ENCODE measurements at places on chromosomes 7 and 10. TPM values are rescaled to one million over a fixed set of nuclear protein-coding genes. Genes with fewer than 3 reads are reported as not detected.

DNA sequence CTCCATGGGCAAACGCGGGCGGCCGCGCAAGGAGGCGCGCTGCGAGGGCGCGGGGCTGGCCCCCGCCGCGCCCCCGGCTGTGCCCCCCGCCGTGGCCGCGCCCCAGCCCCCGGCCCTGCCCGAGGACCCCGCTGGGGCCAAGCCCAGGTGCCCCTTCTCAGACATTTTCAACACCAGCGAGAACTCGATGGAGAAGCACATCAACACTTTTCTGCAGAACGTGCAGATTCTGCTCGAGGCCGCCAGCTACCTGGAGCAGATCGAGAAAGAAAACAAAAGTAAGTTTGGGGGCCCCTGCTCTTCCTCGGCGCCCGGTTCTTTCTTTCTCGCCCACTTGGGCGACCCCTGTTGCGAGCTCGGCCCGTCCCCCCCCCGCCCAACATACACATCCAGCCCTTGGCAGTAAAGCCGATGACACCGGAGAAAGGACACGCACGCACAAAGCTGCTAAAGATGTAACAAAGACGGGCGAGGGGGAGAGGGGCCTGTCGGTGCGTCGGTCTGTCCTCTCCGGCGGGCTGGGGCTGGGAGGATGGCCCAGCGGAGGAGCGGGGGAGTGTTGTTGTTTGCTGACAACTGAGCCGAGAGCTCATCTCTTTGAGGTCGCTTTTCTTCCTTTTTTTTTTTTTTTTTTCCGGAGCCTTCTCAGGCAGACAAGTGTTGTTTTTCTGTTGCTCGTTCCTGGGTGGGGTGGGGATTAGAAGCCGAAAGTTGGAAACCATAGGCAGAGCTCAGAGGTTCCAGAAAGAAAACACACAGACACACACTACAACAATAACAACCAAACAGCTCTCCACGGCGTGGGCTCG lies 604 bp downstream of the MXI1 start:
- H3K4me1 ChIP-seq = peaks cover 32% of the 10 kb centered on the region
- peak overlapping the region; percentile 92 for H3K27ac ChIP-seq
- peak overlapping the region; percentile 94 for H3K4me3 ChIP-seq

DNA sequence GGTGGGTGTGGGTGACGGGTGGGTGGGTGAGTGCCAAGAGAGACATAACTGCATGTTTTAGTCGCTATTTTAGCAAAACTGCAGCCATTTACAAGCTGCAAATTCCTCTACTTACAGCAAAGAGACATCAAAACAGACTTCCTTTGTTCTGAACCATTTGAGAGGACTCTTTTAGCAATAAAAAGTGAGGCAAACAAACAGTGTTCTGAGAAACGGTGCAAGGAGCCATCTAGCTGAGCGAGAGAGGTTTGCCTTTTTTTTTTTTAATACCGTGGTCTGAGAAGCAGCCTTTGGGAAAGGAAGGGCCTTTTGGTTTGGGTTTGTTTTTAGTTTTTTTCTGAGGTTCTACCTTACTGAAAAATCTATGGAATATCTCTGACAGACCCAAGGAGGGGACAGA lies 62.9 kb downstream of the SCRN1 start:
- no peaks in the 10 kb centered on the region for H3K27me3 ChIP-seq
- no peak for DNase-seq
- H3K4me3 ChIP-seq = no peak overlapping the region

GRCh38 chr10:65845916-65846315 lies 1079.9 kb upstream of the LRRTM3 start:
- peaks cover 1% of the 10 kb centered on the region for H3K36me3 ChIP-seq
- no peaks in the 10 kb centered on the region for H3K4me1 ChIP-seq
- DNase-seq = no peak
- H3K27ac ChIP-seq = no peak overlapping the region
- no peak overlapping the region for H3K4me3 ChIP-seq

- no peaks in the 10 kb centered on the region for H3K27me3 ChIP-seq
- H3K36me3 ChIP-seq = no peaks in the 10 kb centered on the region
- no peak for DNase-seq
- H3K27ac ChIP-seq = no peak overlapping the region
- H3K4me1 ChIP-seq = peaks cover 7% of the 10 kb centered on the region
- H3K4me3 ChIP-seq = no peak overlapping the region
These were observed 109.3 kb downstream of the DKK1 start for GRCh38 chr10:52423369-52423768.

DNA sequence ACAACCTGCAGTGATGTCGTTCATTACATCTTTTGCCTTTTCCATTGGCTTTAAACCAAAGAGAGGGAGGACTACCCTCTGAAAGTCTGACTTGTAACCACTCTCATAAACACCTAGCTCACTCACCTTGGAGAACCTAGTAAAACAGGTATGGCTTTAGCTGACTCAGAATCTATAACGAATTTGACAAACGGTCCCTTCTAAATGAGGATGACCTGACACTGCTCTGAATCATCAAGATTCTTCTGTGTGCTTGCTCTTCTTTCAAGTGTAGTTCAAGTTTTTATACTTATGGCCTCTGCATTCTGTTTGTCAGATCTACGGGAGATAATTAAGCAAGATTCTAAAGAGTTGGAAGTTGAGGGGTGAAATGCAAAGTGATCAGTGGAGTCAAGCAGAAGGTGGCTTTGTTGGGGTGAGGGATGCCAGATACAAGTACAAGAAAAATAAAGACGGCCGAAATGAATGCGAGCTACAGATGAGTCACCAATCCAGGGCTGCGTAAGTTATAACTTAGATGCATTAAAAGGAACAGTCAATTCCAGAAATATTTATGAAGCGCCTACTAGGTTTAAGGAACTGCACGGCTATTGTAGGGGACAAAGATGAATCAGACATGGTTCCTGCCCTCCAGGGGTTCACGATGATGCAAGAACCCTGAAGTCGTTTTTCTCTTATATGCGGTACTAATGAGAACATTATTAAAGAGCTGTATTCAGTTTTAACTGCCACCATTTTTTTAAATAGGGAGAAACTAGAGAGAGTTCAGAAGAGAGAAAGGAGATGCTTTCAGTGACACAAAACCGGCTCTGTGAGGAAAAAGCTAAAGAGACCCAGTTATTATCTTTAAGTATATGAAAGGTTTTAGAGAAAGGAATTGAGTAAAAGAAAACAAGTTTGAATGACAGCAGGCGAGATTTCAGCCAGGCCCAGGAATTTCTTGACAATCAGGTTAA lies 6.5 kb downstream of the HIPK2 start:
- H3K27me3 ChIP-seq = no peaks in the 10 kb centered on the region
- no peak for DNase-seq
- H3K4me1 ChIP-seq = peaks cover 93% of the 10 kb centered on the region
- H3K27ac ChIP-seq = peak overlapping the region; percentile 94
- peak overlapping the region; percentile 52 for H3K4me3 ChIP-seq

DNA sequence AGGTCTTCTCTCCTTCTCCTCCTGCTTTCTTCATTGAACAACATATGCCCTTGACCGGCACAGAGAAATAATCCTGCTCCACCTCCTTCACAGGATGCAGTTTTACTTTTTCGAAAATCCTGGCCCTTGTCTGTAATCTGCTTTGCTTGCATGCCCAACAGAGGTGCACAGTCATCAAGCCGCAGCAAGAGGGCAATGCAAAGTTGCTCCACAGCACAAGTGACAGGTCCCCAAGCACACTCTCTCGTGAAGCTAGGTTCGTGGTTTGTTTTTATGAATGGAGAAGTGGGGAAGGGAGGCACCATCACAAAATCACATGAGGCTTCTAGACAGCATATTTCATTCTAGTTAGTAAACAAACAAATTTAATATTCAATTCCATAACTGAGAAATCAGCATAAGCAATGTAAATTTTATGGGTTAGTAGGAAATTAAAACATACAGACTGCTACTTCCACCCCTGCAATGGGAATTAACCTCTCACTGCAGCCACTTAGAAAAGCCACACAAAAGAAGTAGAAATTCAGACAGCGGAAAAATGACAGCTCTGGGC lies 178.8 kb downstream of the TPK1 start:
- no peaks in the 10 kb centered on the region for H3K4me1 ChIP-seq
- no peaks in the 10 kb centered on the region for H3K36me3 ChIP-seq
- peaks cover 2% of the 10 kb centered on the region for H3K27me3 ChIP-seq
- no peak overlapping the region for H3K27ac ChIP-seq
- DNase-seq = no peak

- peaks cover 3% of the 10 kb centered on the region for H3K36me3 ChIP-seq
- H3K27ac ChIP-seq = no peak overlapping the region
- no peak overlapping the region for H3K4me3 ChIP-seq
- H3K27me3 ChIP-seq = peaks cover 10% of the 10 kb centered on the region
- H3K4me1 ChIP-seq = no peaks in the 10 kb centered on the region
- no peak for DNase-seq
These were observed 17.2 kb upstream of the FAM170B start for GRCh38 chr10:49151025-49151445.

DNA sequence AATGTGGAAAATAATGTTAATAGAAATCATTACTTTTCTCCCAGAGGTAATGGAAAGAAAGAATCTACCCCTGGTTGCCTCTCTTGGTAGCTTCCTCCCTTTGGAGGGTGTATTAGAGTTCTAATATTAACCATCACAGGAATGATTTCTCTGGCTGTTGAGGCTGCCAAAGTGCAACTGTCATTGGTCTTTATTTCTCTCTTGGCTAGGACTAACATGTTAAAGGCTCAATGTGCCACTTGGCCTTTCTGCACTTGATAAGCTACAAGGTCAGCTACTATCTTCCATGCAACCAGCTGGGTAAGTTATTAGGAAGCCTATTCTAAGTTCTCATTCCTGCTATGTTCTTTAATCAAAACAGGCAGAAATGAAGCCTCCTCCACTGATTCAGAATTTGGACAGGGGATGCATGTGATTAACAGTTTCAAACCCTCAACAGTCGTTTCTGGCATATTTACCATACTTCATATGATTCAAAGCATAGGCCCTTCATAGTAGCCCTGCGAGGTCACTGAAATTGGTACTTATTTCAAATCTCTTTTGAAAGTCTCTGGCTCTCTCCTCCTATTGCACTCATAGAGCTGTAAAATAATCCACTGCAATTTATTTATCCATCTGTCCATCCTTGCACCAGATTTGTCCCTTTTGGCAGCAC lies 645.0 kb downstream of the SORCS1 start:
- no peaks in the 10 kb centered on the region for H3K36me3 ChIP-seq
- peaks cover 4% of the 10 kb centered on the region for H3K27me3 ChIP-seq
- H3K27ac ChIP-seq = no peak overlapping the region

DNA sequence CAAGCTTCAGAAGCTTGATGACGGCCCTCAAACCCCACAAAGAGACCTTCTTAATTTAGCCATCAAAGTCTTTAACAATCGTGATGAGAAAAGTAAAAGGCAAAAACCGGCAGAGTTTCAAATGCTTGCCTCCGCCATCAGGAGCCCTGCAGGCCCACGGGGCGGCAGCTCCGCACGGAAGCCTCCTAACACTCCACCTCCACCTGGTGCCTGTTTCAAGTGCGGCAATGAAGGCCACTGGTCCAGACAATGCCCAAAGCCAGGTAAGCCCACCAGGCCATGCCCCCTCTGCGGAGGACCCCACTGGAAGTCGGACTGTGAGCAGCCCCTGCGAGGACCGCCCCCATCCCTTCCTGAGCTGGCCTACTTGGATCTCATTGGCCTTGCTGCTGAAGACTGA lies 43.6 kb downstream of the CBX3 start:
- no peaks in the 10 kb centered on the region for H3K27me3 ChIP-seq
- no peaks in the 10 kb centered on the region for H3K36me3 ChIP-seq
- H3K4me3 ChIP-seq = no peak overlapping the region
- H3K27ac ChIP-seq = no peak overlapping the region

GRCh38 chr7:12805518-12805928 lies 118.1 kb downstream of the ARL4A start:
- no peak overlapping the region for H3K4me3 ChIP-seq
- no peak for DNase-seq
- no peak overlapping the region for H3K27ac ChIP-seq

DNA sequence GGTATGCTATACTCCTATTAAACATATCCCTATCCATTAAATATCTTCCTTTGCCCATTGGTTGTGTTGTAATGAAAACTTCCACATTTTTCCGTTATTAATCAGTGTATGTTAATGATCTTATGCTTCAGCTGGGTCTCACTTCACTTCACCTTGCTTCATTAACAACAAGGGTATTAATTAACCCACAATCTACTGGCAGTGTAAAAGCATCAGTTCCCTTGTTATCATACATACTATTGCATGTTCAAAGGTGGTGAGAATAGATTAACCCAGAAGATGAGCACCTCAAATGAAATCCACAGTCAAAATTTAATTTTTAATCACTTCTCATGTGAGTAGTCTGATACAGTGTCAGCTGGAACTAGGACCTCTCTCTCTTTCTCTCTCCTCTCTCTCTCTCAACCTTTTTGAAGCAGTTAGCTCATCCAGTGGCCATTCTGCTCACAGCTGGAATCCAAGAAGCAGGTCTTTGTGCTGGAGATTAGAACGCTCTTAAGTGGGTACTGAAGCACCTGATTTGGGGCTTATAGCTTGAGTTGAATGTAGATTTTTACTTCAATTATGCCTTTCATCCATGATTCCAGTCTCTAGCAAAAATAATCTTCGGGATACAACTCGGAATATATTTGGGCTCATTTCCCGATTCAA lies 172.3 kb downstream of the RAPGEF5 start:
- H3K4me1 ChIP-seq = no peaks in the 10 kb centered on the region
- no peaks in the 10 kb centered on the region for H3K36me3 ChIP-seq
- no peak for DNase-seq

GRCh38 chr7:140062118-140062527 lies 628 bp downstream of the PARP12 start:
- no peak for DNase-seq
- peaks cover 8% of the 10 kb centered on the region for H3K36me3 ChIP-seq
- H3K4me3 ChIP-seq = peak overlapping the region; percentile 71
- H3K4me1 ChIP-seq = peaks cover 36% of the 10 kb centered on the region
- H3K27me3 ChIP-seq = no peaks in the 10 kb centered on the region
- peak overlapping the region; percentile 74 for H3K27ac ChIP-seq

Gene MKI67
- 17.1 TPM for total RNA-seq

Gene GJC3
- total RNA-seq = not detected

Gene SAP25
- total RNA-seq = not detected

Gene ADAM22
- 6.6 TPM for total RNA-seq
